ENCODE measurements at places on chromosomes 1 and 21.

- peaks cover 16% of the 10 kb centered on the region for H3K4me1 ChIP-seq
- H3K36me3 ChIP-seq: peaks cover 6% of the 10 kb centered on the region
- no peaks in the 10 kb centered on the region for H3K27me3 ChIP-seq
- DNase-seq: no peak
- H3K27ac ChIP-seq: no peak overlapping the region
- H3K4me3 ChIP-seq: no peak overlapping the region
These were observed 76.7 kb upstream of the GPR88 start for GRCh38 chr1:100461222-100461621.

DNA sequence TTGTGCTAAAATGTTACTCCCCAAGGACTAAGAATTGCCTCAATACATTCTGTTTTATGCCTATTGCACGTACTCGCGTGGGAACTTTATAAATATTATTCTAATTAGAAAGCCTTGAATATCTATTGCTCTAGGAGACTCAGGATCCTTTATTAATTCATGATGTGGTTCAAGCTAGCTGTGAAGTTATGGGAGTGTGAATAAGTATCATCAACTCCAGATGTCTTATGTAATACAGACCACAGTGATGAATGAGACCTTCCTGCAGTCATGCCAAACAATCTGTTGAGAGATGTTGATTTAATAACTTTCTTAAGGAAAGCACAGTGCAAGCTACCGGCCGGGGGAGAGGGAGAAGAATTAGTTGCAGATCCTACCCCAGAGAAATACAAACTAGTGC, 519.2 kb upstream of the ZP4 start:
- H3K36me3 ChIP-seq: no peaks in the 10 kb centered on the region
- no peaks in the 10 kb centered on the region for H3K4me1 ChIP-seq
- no peak for DNase-seq
- H3K4me3 ChIP-seq: no peak overlapping the region

GRCh38 chr1:14957375-14958098, 196.0 kb upstream of the TMEM51 start:
- no peak overlapping the region for H3K4me3 ChIP-seq
- H3K27me3 ChIP-seq: no peaks in the 10 kb centered on the region
- DNase-seq: no peak
- no peak overlapping the region for H3K27ac ChIP-seq
- H3K36me3 ChIP-seq: no peaks in the 10 kb centered on the region

- no peaks in the 10 kb centered on the region for H3K4me1 ChIP-seq
- peaks cover 10% of the 10 kb centered on the region for H3K27me3 ChIP-seq
- DNase-seq: no peak
These were observed 13.1 kb downstream of the ACTN2 start for GRCh38 chr1:236699366-236699765.

DNA sequence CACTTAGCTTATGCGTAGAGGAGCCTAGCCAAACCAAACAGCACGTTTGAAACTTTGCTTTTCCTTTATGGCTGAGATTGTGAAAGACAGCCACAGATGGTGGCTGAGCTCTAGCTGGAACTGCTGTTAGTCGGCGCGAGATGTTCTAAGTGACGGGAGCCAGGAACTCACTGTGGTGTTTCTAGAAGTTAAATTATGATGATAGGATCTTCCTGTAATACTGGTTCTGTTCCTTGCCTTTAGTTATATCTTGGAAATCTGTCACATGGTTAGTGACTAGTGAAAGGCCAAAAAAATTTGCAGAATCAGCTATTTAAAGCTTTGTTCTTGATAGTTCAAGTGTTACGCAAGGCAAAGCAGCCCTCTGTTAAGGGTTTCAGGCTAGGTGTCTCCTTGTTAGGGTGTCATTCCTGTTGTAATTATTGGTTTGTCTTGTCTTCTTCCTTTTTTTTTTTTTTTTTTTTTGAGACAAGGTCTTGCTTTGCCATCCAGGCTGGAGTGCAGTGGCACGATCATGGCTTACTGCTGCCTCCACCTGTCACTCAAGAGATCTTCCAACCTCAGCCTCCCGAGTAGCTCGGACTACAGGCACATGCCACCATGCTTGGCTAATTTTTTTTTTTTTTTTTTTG, 22.6 kb downstream of the AK4 start:
- H3K4me3 ChIP-seq: no peak overlapping the region
- no peaks in the 10 kb centered on the region for H3K27me3 ChIP-seq
- H3K36me3 ChIP-seq: no peaks in the 10 kb centered on the region
- H3K27ac ChIP-seq: no peak overlapping the region

- H3K4me1 ChIP-seq: no peaks in the 10 kb centered on the region
- DNase-seq: no peak
These were observed 26.9 kb upstream of the C1orf21 start for GRCh38 chr1:184359909-184360308.

- H3K36me3 ChIP-seq: peaks cover 3% of the 10 kb centered on the region
- no peaks in the 10 kb centered on the region for H3K27me3 ChIP-seq
- DNase-seq: no peak
These were observed 80.9 kb upstream of the LBR start for GRCh38 chr1:225508538-225509375.

DNA sequence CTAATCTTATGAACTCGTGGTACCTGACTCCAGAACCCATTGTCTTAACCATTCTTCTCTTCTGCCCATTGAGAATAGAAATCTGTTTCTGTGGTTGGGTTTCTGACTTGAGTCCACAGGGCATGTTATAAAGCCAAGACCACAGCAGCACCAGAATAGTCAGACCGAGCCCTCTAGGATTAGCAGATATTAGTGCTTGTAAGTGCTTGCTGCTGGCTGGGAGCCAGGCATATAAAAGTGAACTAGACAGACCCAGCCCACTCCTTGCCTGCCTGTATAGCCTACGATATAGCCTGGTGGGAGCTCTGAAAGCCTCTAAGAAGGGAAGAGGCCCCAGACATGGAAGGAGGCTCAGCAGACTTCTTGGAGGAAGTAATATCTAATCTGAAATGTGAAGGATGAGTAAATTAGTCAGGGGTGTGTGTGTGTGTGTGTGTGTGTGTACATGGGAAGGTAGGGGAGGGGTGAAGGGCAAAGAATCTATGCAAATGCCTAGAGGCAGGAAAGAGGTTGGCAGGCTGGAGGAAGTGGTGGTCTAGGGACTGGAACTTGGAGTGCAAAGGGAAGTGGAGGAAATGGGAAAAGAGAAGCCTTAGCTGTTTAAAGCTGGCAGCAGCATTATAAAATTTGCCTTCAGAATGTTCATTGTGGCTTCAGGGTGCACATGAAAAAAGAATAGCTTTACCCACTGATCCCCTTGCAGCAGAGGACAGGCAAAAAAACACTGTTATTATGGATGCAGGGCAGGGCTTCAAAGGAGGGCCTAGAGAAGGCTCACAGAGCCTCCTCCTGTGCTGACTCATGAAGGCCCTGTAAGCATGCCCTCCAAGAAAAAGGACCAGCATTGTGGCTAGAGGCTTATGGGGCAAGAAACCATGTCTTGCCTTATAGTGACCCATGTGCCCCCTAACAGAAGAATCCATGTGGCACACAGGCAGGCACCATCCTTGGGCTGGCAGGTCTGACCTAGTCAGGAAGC, 169.2 kb downstream of the LMX1A start:
- no peaks in the 10 kb centered on the region for H3K27me3 ChIP-seq
- H3K27ac ChIP-seq: no peak overlapping the region
- no peaks in the 10 kb centered on the region for H3K4me1 ChIP-seq
- no peak for DNase-seq
- no peak overlapping the region for H3K4me3 ChIP-seq

- H3K4me1 ChIP-seq: peaks cover 32% of the 10 kb centered on the region
- peak overlapping the region; percentile 77 for H3K27ac ChIP-seq
- no peak for DNase-seq
- H3K4me3 ChIP-seq: peak overlapping the region; percentile 12
- no peaks in the 10 kb centered on the region for H3K27me3 ChIP-seq
- peaks cover 10% of the 10 kb centered on the region for H3K36me3 ChIP-seq
These were observed 149.5 kb upstream of the RUNX1 start for GRCh38 chr21:35198565-35198964.

DNA sequence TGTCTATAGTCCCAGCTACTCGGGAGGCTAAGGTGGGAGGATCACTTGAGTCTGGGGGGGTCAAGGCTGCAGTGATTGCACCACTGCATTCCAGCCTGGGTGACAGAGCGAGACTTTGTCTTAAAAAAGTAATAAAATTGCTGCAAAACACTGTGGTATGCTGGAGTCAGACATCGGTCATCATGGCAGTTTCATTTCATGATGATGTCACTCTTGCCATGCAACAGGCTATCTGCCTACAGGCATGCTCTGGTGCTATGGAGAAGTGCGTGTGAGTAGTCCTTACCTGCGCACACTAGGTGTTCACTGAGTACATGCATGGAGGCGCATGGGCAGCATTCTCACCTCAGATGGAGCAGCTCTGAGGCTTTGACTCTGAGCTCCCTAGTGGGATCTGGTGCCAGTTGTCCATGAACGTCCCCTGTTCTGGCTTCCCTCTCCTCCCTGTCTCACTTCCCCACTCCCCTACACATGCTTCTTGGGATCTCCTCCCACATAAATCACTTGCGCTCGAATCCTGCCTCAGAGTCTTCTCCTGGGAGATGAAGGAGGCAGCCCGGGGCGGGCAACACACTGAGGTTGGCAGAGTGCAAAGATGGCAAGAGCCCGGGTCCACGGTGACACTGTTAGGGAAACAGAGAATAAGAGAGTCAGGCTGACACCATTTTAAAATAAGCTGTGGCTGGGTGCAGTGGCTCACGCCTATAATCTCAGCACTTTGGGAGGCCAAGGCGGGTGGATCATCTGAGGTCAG, 10.4 kb upstream of the CELA3B start:
- peaks cover 20% of the 10 kb centered on the region for H3K27me3 ChIP-seq
- no peaks in the 10 kb centered on the region for H3K36me3 ChIP-seq
- DNase-seq: no peak
- H3K27ac ChIP-seq: no peak overlapping the region
- peaks cover 5% of the 10 kb centered on the region for H3K4me1 ChIP-seq

DNA sequence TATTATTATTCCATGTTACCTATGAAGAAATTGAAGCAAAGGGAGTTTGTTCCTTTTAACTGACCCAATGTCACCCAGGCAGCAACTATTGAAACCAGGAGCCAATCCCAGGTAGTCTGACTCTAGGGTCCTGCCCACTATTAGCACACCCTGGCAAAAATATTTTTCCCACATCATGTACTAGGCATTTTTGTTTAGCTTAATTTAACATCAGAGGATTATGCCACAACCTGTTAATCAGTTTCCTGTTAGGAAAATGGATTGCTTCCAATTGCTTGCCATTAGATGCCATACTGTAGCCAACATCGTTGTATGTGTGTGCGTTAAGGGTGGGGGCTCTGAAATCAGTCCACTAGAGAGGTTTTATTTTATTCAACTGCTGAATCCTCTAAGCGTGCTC, 281.1 kb downstream of the DNM3 start:
- no peaks in the 10 kb centered on the region for H3K27me3 ChIP-seq
- H3K36me3 ChIP-seq: peaks cover 2% of the 10 kb centered on the region

DNA sequence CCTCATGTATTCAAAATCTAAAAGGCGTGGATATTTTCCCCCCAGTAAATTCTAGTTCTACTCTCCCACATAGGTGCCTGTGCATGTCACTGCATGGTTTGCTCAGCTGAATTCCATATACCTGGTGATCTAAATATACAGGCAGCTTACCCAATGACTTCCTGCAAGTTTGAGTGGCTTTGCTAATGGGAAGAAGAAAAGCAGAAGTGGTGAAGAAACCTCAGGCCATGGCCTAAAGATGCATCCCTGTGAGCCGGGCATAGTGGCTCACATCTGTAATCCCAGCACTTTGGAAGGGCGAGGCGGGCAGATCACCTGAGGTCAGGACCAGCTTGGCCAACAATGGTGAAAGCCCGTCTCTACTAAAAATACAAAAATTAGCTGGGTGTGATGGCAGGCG, 11.5 kb downstream of the SLC44A3 start:
- H3K4me3 ChIP-seq: no peak overlapping the region
- DNase-seq: no peak
- H3K27me3 ChIP-seq: peaks cover 66% of the 10 kb centered on the region
- no peaks in the 10 kb centered on the region for H3K36me3 ChIP-seq

- DNase-seq: no peak
- peaks cover 22% of the 10 kb centered on the region for H3K27me3 ChIP-seq
- no peaks in the 10 kb centered on the region for H3K4me1 ChIP-seq
- no peak overlapping the region for H3K4me3 ChIP-seq
These were observed 83.4 kb downstream of the MATN1 start for GRCh38 chr1:30639881-30640452.

- H3K27me3 ChIP-seq: no peaks in the 10 kb centered on the region
- no peak overlapping the region for H3K4me3 ChIP-seq
These were observed 38.4 kb downstream of the EEIG2 start for GRCh38 chr1:108598340-108598739.

All from stimulated activated naive B cell treated with anti-CD40 and anti-IgM and Interleukin-4, amounts not matched to agents 10 μg/mL and 1 μg/mL and 100 μg/mL, for 72 hours (primary cell).